ENCODE measurements at places on chromosomes 1 and 21.

- no peak for DNase-seq
These were observed 30.6 kb downstream of the SYT6 start for GRCh38 chr1:114122941-114123618.

DNA sequence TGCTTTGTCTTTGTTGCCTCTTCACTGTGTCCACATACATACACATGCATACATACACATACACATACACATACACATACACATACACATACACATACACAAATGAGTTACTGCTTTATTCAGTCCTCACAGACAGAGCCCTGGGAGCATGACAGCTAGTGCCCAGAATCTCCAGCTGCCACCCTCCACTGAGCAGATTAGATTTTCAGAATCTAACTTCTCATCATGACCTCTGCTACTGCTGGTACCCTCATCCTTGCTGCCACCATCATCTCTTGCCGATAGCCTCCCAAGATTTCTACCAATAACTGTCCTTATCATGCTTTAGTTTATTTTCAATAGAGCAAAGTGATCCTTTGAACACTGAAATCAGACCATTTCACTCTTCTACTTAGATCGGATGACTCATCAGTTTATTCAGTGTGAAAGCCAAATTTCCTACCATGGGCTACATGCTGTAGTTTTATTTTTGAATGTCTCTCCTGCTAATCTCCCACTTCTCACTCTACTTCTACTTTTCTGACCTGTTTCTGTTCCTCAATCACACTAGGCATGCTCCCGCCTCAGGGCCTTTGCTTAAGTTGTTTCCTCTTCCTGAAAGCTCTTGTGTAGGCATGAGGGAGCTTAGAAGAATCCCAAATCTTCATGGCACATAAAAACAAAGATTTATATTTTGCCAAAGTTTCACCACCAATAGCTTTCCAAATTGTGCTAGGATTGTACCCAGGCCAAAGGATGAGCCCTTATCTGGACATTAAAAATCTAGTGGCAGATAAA is 43.0 kb downstream of the ATP6V1G3 start:
- DNase-seq, result no peak

DNA sequence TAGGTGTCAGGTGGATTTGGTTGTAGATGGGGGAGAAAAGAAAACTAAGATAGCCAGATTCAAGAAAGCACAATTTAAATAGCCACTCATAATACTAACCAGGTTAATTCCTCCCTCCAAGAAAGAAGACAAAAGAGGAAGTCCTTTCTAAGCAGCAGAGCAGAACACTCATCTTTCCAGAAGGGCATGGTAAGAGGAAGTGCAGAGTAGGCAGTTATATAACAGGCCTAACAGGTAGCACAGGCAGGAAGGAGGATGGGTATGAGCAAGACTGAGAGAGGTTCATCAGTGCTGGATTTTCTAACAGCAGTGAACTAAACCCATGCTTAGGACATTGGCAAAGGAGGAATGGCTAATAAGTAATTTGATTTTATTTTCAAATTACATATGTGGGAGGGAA is 517.5 kb downstream of the PLPP3 start:
- no peak for DNase-seq

- no peak for DNase-seq
These were observed 10.1 kb upstream of the CACYBP start for GRCh38 chr1:174989536-174990220.

GRCh38 chr1:67732750-67733151 is 47.8 kb downstream of the GADD45A start:
- peak; percentile 64 for DNase-seq

GRCh38 chr1:180946056-180946455 is 33.4 kb downstream of the KIAA1614 start:
- DNase-seq, result peak; percentile 77

GRCh38 chr1:208048904-208049303 is 138.0 kb upstream of the CD34 start:
- DNase-seq, result peak; percentile 51

DNA sequence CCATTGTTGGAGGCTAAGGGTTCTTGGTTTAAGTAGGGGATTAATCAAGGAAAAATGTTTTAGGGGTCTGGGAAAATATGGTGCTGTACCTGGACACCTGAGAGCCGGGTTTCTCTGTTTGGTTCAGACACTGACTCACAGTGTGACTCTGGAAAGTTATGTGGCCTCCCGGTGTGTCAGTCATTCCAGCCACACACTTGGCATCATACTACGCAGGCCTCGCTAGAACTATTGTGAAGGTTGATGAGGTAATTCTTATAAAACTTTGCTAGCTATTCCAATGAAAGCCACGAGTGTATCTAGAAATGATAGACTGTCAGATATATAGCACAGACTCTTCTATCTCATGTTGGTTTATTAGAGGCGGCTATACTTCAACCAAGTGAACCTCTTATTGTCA is 4.8 kb upstream of the CAMSAP2 start:
- no peak for DNase-seq

DNA sequence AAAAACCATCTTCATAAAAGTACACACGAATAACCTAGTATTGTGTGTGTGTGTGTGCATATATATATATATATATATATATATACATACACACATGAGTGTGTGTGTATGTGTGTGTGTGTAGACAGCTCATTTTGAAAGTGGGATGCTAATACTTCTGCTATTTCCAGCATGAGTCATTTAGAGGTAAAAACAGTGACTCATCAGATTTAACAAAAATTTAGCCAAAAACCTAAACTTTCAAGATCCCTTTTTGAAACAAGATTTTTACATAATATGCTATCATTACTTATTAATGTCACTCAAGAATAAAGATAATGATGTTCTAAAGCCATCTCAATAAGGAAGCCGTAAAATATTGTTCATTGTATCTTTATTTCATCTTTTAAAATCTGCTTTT is 35.6 kb upstream of the ADGRL4 start:
- peak; percentile 6 for DNase-seq

DNA sequence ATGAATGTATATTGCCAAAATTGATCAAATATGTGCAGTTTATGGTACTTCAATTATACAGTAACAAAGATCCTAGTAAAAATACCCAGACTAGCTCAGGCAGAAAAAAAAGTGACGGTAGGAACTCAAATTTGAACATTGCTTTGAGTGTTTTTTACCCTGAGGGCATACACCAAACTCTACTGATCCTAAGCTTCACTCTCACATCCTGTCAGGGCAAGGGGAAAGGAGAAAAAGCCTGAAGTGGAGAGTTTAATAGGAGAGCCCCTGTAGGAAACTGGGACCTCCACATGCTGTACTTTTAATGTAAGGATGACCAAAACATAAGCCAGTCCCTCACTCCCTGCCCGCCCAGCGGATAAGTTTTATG is 59.8 kb upstream of the GNG12 start:
- DNase-seq, result no peak

Measured in umbilical cord (tissue), 2 donors.